ENCODE measurements at places on chromosomes 13 and 19. TPM values are rescaled to one million over a fixed set of nuclear protein-coding genes. Genes with fewer than 3 reads are reported as not detected.

The TNFSF13B gene
- 13.0 TPM for total RNA-seq

The KL gene
- 2.1 TPM for total RNA-seq

The POGLUT2 gene
- 6.2 TPM for total RNA-seq

- no peak for DNase-seq
These were observed 1917.4 kb downstream of the OLFM4 start for GRCh38 chr13:54945973-54946372.

DNA sequence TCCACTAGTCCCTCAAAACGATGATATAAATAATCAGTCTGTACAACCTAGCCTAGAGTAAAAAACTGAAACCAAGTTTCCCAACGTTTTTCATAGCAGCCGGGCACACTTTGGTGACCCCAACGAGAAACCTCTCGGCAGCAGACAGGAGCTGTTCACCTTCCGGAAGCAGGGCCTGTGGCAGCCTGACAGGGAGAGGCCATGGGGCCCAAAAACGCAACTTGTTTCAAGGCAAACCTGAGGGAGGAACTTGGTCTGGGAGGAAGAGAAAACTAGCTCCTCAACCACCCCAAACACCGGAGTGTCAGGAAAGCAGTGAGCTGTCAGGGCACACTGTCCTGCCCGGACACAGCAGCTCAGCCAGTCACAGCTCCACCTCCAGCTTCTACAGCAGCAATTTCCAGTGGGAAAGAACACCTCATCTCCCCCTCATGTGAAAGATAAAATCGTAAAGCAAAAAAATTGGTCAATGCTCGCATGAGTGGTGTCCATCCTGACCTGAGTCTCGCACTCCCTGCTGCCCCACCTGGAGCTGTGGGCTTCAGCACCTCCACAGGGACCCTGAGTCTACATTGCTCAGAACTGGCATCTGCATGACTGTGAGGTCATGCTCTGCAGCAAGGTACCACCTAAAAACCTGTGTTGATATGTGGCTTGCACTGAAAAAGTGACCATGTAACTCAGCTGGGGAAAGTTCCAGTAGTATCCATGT lies 40.6 kb upstream of the LATS2 start:
- DNase-seq = no peak

DNA sequence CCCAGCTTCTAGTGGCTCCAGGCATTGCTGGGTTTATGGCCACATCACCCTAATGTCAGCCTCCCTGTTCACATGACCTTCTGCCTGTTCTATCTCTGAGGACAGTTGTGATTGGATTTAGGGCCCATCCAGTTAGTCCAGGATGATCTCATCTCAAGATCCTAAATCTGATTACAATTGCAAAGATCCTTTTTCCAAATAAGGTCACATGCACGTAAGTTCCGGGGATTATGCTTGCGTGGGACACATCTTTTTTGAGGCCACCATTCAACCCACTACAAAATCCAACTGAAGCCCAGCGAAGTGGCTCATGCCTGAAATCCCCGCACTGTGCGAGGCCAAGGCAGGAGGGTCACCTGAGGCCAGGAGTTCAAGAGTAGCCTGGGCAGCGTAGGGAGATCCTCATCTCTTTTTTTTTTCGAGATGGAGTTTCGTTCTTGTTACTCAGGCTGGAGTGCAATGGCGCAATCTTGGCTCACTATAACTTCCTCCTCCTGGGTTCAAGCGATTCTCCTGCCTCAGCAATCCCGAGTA lies 12.3 kb downstream of the PLD3 start:
- DNase-seq = no peak

DNA sequence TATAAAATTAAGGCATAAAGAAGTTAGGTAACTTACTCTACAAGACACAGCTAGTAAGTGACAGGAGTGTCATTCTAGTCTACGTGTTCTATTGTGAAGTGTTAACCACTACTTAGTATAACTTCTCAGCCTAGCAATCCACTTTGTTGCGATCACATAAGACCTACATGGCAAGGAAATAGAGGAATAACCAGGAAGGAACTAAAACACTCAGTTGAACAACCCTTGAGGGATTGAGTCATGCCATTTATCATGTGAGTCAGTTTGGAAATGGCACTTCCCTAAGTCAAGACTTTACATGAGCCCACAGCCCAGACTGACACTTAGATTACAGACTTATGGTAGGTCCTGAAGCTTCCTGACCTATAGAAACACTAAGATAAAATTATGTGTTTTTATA lies 279.5 kb upstream of the PCDH20 start:
- DNase-seq = no peak

DNA sequence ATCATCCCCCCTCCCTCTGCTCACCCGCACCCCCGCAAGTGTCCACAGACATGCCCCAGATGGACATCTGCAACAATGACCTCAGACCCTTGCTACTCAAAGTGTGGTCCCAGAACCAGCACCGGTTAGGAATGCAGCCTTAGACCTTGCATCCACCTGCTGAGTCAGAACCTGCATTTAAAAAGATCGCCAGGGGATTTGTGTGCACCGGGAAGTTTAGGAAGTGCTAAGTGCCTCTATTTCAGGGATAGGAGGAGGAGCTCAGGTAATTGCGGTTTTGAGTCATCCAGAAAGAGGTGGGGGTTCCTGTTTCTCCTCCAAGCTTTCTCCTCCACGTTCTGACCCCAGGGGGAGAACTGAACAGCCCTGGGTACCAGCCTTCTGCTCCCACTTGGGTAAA lies 46.2 kb downstream of the CACNA1A start:
- DNase-seq = no peak
